ENCODE measurements at places on chromosomes 6 and 20.

DNA sequence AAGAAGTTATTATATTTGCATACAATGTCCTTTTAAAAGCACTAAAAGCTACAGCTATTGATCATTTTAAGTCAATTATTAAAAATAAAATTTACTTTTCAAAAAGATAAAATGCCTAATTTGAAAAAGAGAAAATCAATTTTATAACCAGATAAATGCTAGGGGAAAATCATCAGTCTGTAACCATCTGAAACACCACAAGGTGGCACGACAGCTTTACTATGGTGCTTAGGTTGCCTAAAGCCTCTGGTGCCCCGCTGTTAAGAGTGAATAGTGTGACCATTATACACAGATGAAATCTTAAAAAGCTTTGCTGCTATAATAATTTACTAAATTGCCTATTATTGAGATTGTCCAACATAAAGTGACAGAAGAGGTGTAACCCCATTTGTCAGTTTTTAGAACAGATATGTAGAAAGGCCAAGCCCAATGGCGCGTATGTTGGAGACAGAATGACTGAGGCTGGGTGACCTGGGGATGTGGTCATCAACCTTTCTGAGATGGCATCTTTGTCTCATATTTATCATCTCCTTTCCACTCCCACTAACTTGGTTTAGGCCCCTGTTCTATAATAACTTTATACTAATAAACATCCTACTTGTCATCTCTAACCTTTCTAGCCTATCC lies 100.8 kb downstream of the MOXD1 start:
- no peak for DNase-seq

GRCh38 chr6:106629859-106630163 lies 433 bp downstream of the QRSL1 start:
- no peak for DNase-seq

- peak; percentile 80 for DNase-seq
These were observed 103.0 kb downstream of the EDN3 start for GRCh38 chr20:59403261-59403961.

- DNase-seq, result no peak
These were observed 72.3 kb downstream of the CARMIL1 start for GRCh38 chr6:25351485-25351884.

DNA sequence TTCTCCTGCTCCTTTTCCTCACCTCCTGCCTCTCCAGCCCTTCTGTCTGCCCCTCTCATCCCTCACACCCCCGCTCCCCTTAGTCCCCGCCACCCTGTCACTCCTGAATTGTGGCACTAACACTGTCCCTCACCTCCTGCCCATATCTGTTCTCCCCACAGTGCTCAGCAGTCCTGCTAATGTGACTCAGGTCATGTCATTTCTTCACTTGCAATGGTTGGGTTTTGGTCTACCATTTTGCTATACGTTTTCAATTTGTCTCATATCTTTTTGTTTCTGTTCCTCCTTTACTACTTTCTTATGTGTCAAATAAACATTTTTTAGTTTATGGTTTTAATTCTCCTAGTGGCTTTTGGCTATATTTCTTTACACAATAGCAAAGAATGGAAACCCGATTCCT lies 1.3 kb upstream of the HLA-B start:
- DNase-seq, result no peak

All from stimulated activated naive CD4-positive, alpha-beta T cell (primary cell).